ENCODE measurements at places on chromosomes 4 and X.

- DNase-seq, result no peak
Measured at GRCh38 chrX:129510331-129510730, 13.0 kb downstream of the SMARCA1 start.

- no peak for DNase-seq
Measured at GRCh38 chr4:151267822-151268535, 9.0 kb upstream of the PRSS48 start.

DNA sequence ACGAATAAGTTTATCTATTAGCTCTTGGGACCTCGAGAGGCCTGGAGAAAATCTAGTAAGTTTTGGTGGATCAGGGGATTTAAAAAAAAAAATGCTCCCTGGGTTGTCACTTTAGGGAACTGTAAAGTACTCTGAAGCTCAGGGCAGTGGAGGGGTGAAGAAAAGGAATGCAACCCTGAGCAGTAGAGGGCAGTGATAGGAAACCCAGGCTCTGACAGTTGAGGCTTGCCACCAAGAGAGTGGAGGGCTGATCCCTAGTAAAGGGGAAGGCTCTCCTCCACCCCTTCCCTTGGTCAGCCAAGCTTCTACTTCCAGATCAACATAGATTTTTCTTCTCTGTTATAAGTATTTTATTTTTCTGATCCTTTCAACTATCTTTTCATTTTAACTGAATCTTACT is 73.1 kb downstream of the FBXO8 start:
- DNase-seq, result peak; percentile 13

DNA sequence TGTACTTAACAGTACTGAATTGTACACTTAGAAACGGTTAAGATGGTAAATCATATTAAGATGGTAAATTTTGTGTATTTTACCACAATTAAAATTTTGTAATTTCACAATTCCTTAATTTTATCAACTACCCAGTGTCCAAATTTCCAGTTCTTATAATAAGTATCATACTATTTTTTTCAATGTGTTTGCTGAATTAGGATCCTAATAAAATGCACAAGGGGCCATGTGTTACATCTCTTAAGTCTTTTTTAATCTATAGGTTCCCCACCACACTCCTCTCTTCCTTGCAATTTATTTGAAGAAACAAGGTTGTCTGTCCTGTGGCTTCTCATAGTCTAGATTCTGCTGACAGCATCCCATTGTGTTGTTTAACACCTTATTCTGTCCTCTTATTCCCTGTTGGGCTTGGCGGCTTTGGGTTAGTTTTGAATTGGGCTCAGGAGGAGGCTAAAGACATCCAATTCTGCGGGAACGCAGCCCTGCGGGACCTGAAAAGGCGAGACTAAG is 533 bp upstream of the SYAP1 start:
- no peak for DNase-seq

- DNase-seq, result no peak
Measured at GRCh38 chr4:74789518-74789917, 4.8 kb downstream of the BTC start.

- DNase-seq, result no peak
Measured at GRCh38 chrX:45200741-45201234, at the start of gene DIPK2B. Gene DIPK2B, minus strand, starts transcription at chrX:45200876. Its CDS starts 50 bp downstream, at chrX:45200826.

GRCh38 chrX:134658002-134658759 is at the start of gene PLAC1:
Gene PLAC1, minus strand, starts transcription at chrX:134658471. Its CDS starts 91,789 bp downstream, at chrX:134566682.
- DNase-seq, result no peak

DNA sequence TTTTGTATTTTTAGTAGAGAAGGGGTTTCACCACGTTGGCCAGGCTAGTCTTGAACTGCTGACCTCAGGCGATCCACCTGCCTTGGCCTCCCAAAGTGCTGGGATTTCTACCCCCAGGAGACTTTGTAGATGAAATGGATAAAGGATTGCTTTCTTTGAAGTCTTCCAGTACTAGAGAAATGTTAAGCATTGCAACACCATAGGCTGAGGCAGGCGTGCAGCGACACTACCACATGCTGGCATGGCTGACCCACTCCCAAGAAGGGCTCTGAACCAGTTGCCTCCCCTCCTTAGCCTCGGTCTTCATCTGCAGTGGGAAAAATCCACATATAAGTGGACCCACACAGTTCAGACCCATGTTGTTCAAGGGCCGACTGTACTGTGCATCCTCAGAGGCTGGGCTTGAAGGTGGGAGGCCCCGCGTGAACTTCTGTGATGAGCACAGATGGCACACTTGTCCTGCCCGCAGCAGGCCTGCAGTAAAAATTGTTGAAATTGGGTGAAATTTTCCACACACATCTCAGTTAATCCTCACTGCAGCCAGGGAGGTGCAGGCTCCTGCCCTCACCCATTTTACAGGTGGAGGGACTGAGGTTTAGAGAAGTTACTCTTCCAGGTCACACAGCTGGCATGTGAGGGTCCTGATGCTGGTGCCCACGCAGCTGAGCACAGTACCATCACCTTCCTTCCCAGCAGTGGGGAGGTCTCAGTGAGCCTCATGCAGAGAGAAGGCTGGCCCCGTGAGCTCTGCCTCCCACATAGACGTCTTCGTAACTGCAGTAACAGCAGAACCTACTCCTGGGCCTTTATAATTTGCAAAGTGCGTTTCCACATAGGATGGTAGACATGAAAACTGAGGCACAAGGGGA is 35.5 kb downstream of the HTRA3 start:
- no peak for DNase-seq

- no peak for DNase-seq
Measured at GRCh38 chrX:45186643-45187026, 14.0 kb downstream of the DIPK2B start.

DNA sequence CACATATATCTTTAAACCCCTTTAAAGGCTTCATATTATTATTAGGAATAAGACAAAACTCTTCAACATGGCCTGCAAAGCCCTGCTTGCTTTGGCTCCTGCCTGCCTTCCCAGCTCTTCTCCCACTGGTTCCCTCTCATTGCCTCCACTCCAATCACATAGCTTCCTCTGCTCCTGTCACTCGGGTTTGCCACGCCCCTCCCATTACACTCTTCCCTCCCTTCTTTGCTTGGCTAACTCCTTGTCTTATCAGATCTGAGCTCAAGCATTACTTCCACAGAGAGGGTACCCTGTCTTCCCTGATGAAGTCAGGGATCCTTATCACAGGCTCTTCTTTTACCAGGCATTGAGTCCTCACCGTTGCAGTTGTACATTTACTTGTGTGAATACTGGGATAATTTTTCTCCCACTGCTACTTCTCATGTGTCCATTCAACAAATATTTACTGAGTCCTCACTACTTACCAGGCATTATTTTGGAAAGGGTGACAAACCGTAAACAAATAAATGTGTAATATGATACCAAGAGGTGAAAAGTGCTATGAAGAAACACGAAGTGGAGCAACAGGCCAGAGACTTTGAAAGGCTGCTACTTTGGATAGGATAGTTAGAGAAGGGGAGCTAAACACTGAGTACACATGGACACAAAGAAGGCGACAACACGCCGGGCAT is 3.2 kb upstream of the VGLL1 start:
- peak; percentile 68 for DNase-seq

DNA sequence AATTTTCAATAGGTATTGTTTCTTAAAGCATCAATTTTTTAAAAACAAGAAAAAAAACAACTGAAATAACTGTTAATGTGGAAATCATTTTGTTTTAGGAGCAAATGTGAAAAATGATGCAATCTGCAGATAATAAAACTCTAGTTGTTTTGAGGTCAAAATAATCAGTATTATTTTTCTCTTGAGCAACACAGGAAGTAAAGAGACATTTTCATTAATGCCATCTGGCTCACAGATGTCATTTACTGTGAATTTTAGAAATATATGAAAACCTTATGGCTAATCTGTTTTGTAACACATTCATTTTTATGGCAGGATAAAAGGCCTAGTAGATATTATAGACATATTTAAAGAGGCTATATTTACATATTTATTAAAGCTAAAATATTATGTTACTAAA is 141.6 kb downstream of the PCDH18 start:
- no peak for DNase-seq

GRCh38 chr4:82519072-82519471 is 42.7 kb downstream of the TMEM150C start:
- DNase-seq, result no peak

DNA sequence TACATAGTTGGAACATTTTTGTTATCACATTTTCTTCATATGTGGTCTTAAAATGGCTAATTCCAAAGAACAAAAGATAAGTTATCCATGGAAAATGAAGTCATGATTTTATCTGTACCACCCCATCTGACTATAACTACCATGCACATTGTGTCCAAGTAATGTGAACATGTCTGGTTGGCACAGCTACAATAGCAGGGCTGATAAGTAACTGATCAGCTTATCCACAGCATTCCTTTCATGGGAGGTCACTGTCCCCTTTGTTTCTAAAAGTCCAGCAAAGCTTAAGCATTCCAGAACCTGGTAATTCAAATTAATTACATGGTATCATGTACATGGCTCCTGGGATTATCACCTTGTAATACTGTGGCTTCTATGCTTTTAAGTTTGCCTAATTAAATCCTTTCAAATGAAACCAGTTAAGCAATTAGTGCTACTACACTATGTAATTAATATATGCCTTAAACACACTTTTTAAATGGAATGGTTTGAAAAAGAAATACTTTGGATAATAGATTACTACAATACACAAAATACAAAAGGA is 21.1 kb upstream of the SORBS2 start:
- DNase-seq, result peak; percentile 1

- DNase-seq, result no peak
Measured at GRCh38 chrX:153801669-153802068, 7.2 kb downstream of the SSR4 start.

DNA sequence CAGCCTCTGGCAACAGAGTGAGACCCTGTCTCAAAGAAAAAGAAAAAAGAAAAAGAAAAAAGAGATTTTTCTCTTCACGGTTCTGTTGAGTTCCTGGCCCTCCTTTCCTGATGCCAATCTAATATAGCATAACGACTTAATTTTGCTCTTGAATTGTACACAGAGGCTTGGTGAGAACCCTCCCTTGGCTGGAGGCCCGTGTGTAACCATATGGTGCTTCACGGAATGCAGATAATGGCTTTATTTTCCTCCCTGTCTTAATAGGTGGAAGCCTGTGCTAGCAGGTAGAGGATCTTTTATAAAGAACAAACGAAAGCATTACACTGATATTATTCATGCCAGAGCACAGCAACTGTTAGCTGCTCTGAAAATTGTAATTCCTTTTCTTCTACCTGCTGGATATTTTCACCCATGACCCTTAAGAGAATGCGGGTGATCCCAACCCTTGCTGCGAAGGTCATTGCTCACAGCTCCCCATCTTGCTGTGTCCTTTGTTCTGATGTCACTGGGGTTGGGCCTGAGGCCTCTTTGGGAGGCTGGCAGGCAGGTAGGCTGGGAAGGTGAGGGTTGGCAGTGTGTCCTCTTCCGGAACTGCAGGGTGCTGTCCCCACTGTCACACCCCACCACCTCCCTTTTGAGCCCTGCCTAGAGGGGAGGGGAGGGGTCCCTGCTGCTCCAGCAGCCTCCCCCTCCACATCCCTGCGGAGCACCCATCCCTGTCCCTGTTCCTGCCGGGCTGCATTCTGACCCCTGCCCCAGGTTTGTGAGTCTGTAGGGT is 83.8 kb upstream of the STOX2 start:
- DNase-seq, result peak; percentile 17

GRCh38 chr4:138451276-138451663 is 209.1 kb upstream of the SLC7A11 start:
- DNase-seq, result no peak

GRCh38 chr4:69054578-69055200 is 41.6 kb upstream of the UGT2B7 start:
- DNase-seq, result no peak

DNA sequence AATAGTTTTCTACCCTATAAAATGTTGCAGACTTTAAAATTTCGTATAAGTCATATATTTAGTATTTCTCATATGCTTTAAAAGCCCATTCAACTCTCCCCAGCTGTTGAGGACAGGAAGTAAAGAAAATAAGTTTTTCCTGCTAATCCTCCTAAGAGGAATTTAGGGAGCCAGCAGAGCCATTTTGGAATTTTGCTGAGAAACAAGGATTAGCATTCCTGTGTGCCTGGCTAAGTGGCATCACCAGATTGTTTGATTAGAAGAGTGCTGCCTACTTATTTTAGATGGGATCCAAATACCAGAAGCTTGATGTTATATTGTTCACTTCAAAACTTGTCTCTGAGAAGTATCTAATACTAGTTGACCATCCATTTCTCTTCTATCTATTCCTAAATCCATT is 131.2 kb upstream of the HHIP start:
- DNase-seq, result peak; percentile 25

DNA sequence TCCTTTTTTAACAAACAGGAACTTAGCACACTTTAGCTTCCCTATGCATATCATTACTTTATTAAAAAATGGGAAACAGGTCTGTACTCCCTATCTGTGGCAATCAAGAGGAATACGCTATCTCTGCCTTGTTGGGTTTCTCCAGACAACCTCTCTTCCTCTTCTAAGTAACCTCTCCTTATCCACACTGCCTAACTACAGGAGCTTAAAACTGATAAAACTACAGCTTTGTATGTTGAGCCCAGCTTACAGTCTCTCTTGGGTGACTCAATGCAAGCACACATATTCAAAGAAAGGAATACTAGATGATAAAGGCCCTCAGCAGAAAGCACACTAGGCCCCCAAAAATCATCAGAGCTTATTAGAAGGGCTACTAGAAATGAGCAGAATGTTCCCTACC is 8.9 kb downstream of the NUP62CL start:
- DNase-seq, result no peak

DNA sequence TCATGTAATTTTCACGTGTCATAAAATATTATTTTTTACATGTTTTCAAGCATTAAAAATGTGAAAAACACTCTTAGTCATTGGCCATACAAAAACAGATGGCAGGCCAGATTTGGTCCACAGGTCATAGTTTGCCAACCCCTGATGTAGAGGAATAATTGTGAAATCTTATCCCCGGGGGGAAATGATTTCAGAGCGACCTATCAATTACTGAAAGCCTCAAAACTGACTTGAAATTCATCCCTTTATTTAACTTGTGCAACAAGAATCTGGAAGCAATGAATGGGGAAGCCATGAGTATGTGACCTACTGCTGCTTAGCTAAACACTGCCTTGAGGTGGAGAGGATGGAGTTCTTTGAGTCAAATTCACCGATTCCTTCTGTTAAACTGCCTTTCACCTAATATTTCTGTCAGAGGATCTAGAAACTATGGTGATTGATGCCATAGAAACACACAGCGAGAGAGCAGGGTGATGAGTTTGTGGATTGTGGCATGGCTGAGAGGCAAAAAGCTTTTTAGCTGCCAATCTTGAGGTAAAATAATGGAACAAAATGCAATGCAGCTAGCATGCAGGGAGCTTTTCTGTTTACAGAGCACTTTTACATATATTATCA is 30.3 kb upstream of the BRS3 start:
- no peak for DNase-seq

- peak; percentile 84 for DNase-seq
Measured at GRCh38 chrX:40107291-40108161, 9.8 kb upstream of the BCOR start.

Data from NCI-H82 (cell line).